IMR-90 (cell line): ENCODE measurements at places on chromosomes 1 and 21. TPM values are rescaled to one million over a fixed set of nuclear protein-coding genes. Genes with fewer than 3 reads are reported as not detected.

GRCh38 chr1:44067266-44068250, 36.3 kb upstream of the SLC6A9 start:
- H3K4me3 ChIP-seq, result no peak overlapping the region
- H3K27ac ChIP-seq, result no peak overlapping the region
- no peak for DNase-seq
- H3K4me1 ChIP-seq, result peaks cover 8% of the 10 kb centered on the region

DNA sequence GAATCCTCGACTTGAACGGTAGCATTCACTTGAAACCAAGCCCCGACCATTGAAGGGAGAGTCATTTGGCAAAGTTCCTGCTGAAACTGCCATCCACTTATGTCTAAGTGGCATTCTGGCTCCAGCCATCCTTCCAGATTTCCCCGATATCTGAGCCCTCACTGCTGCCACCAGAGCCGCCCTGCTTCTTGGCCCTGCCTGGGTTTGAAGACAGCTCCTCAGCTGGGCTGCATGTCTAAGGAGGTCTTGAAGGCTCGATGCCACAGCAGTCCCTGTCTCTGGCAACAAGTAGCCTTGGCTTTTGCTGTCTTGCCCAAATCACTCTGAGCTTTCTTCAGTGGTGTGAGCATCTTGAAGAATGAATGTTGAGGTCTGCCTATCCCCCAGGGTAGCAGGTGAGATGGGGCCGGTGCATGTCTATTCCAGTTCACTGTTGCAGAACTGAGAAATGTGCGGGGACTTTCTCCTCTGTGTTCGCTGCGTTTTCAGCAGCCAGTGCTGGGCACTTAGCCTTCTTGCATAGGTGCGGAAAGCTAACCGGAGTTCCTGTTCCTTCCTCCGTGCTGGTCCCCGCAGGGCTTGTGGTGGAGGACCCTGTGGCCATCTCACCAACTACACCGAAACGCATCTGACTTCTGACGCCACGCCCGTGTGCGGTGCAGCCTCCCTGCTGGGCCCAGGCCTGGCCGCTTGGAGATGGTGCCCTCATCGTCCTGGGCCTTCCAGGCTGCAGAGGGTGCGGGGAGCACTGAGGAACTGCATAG, 29.2 kb downstream of the MAN1C1 start:
- no peak for DNase-seq
- no peak overlapping the region for H3K4me3 ChIP-seq

- no peak overlapping the region for H3K27ac ChIP-seq
- no peaks in the 10 kb centered on the region for H3K27me3 ChIP-seq
- peak; percentile 58 for DNase-seq
- H3K4me1 ChIP-seq, result peaks cover 4% of the 10 kb centered on the region
- no peaks in the 10 kb centered on the region for H3K36me3 ChIP-seq
Measured at GRCh38 chr21:39444421-39445180, 977 bp downstream of the LCA5L start.

GRCh38 chr1:65979136-65980044, 186.7 kb downstream of the PDE4B start:
- DNase-seq, result peak; percentile 58
- H3K36me3 ChIP-seq, result no peaks in the 10 kb centered on the region
- no peaks in the 10 kb centered on the region for H3K27me3 ChIP-seq
- no peaks in the 10 kb centered on the region for H3K4me1 ChIP-seq

The CACNA1S gene
- total RNA-seq, result not detected in 2 replicates

The PTGER3 gene
- total RNA-seq, result under 0.01 TPM in 1 of 2 replicates, not detected in the other

- H3K4me3 ChIP-seq, result no peak overlapping the region
- H3K27ac ChIP-seq, result no peak overlapping the region
- no peaks in the 10 kb centered on the region for H3K36me3 ChIP-seq
- no peaks in the 10 kb centered on the region for H3K27me3 ChIP-seq
- peaks cover 6% of the 10 kb centered on the region; the same call in 1 of the 2 replicates for H3K4me1 ChIP-seq
Measured at GRCh38 chr1:119815361-119815760, 4.1 kb upstream of the REG4 start.

DNA sequence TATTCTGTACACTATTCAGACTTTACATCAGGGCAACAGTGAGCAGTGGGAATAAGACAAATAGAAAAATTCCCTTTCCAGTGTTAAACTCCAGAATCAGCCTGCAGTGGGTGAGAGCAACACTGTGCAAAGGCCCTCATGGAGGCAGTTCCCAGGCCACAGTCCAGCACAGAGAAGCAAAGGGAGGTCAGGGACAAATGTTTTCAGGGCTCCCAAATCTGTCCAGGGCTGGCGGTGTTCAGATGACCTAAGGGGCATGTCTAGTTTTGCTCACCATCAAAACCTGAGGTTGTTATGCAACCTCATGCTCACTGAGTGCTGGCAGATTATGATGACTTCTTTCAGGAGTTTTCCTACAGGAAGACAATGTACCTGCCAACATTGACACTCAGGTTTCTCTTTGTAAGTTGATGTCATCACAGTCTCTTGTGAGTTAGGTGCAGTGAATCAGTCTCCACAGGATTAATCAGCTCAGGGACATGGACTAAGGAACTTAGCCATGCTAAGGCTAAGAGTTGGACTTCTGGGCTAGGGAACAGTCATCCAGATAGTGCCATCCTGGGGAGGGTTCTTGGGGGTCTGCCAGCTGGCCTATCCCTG, 3.6 kb upstream of the LCE5A start:
- H3K27ac ChIP-seq, result no peak overlapping the region
- DNase-seq, result no peak
- peaks cover 2% of the 10 kb centered on the region; the same call in 1 of the 2 replicates for H3K27me3 ChIP-seq
- no peaks in the 10 kb centered on the region for H3K36me3 ChIP-seq
- no peaks in the 10 kb centered on the region for H3K4me1 ChIP-seq

The NES gene
- total RNA-seq, result 40.1 and 46.1 TPM in 2 replicates

- no peak overlapping the region for H3K4me3 ChIP-seq
- no peaks in the 10 kb centered on the region for H3K4me1 ChIP-seq
- H3K27ac ChIP-seq, result no peak overlapping the region
- H3K36me3 ChIP-seq, result peaks cover 37% of the 10 kb centered on the region
Measured at GRCh38 chr1:32828341-32828740, 10.9 kb downstream of the S100PBP start.
